ENCODE measurements at places on chromosomes 16 and 17.

GRCh38 chr16:84995663-84996062 lies 15.7 kb downstream of the ZDHHC7 start:
- DNase-seq: no peak

DNA sequence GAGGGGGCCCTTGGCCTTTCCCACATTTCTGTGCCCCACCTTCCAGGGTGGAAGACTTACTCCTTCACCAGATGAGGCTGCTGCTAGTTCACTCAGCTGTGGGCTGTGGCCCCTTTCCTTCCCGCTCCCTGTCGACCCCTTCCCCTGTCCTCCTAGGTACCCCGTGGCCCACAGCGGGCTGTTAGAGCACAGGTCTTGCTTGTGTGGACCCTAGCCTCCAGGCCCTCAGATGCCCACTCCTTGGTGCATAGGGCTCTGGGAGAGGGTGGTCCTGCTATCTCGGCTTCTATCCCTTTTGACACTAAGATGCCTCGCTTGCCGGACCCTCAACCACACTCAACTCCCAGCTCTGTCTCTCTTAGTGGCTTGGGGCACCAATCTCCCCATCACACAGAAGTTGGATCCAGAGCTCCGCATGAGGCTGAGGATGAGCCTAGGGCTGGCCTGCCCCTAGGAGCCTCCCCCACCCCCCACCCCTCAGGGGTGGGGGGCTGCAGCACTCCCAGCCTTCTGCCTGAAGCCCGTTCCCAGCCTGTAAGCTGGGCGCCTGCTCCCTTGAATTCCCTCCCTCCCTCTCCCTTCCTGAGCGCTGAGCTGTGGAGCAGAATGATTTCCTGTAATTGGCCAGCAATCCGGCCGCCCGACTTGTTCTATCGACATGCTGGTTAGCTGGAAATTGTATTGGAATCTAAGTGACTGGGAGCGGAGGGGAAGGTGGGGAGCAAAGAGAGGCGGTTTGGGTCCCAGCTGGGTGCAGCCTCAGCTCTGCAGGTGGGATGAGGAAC lies 30.9 kb downstream of the DCAKD start:
- DNase-seq: no peak

DNA sequence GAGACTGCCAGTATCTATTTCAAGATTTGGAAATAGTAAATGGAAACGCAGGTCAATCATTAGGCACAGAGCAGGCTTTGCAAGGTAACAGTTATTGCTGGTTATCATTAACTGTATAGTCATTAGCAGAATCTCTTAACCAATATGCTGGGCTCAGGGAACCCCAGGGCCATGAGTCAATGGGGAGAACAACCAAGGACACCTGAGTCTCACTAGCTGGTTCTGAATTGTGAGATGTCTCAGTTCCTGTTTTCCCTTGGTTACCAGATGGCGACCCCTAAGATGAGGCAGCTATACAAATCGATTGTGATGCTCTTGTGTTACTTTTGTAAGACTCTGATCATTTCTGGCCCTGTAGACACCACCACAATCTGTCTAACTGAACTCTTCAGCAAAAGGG lies 385.3 kb downstream of the HAPSTR1 start:
- DNase-seq: no peak

DNA sequence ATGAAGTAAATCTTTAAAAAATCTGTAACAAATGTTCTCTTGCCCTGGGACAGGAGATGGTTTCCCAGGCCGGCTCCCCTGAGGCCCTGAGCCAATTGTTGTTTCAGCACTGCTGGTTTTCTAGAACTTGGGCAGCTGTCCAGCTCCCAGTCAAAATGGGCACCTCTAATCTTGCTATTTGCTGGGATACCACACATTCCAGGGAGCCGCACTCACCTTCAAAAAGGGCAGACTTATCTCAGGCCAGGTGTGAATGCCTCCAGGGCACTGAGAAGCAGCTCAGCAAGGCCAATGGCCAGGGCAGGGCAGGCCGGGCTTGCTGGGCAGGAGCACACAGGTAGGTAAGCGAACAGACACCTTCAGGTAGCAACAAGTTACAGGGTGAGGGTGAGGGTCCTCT lies 24.4 kb downstream of the TRIM16 start:
- peak; percentile 46 for DNase-seq

DNA sequence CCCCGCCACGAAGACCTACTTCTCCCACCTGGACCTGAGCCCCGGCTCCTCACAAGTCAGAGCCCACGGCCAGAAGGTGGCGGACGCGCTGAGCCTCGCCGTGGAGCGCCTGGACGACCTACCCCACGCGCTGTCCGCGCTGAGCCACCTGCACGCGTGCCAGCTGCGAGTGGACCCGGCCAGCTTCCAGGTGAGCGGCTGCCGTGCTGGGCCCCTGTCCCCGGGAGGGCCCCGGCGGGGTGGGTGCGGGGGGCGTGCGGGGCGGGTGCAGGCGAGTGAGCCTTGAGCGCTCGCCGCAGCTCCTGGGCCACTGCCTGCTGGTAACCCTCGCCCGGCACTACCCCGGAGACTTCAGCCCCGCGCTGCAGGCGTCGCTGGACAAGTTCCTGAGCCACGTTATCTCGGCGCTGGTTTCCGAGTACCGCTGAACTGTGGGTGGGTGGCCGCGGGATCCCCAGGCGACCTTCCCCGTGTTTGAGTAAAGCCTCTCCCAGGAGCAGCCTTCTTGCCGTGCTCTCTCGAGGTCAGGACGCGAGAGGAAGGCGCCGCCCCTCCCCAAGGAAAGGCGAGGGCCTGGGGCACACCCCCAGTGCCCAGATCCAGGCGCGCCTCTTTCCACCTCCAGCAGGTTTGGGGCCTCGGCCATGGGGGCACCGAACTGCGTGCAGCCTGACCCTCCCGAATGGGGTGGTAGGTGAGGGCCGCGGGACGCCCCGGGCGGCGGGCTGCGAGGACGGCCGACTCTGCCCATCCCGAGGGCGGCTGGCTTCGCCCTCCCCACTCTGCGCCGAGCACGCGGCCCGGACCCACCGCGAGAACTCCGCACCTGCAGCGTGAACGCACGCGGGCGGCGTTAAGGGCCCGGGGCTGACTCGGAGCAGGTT lies 664 bp downstream of the HBQ1 start:
- DNase-seq: peak; percentile 47

Data from amniotic epithelial cell (primary cell).